ENCODE measurements at places on chromosomes 12 and 14.

- no peak for DNase-seq
These were observed 7.0 kb downstream of the ITGB7 start for GRCh38 chr12:53200107-53200457.

DNA sequence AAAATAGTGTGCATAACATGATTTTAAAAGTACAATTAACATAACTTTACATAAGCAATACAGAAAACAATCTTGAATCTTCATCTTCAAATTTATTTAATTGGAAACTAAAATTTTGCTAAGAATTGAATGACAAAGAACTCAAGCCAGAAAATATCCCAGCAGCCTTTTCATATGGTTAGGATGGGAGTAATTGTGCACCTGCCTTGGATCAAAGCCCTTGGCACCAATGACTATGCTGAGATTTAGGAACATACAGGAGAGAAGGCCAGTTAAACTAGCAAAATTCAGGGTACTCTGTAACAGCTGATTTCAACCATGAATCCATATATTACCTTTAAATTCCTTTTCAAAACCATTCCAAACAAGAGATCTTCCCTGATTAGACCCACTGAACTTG is 5.8 kb downstream of the KERA start:
- DNase-seq: no peak

- no peak for DNase-seq
These were observed 335.2 kb downstream of the BMP4 start for GRCh38 chr14:53621433-53621832.

GRCh38 chr12:74889563-74890236 is 319.9 kb downstream of the KCNC2 start:
- no peak for DNase-seq

- no peak for DNase-seq
These were observed 376.4 kb downstream of the DIO2 start for GRCh38 chr14:79834868-79835267.

DNA sequence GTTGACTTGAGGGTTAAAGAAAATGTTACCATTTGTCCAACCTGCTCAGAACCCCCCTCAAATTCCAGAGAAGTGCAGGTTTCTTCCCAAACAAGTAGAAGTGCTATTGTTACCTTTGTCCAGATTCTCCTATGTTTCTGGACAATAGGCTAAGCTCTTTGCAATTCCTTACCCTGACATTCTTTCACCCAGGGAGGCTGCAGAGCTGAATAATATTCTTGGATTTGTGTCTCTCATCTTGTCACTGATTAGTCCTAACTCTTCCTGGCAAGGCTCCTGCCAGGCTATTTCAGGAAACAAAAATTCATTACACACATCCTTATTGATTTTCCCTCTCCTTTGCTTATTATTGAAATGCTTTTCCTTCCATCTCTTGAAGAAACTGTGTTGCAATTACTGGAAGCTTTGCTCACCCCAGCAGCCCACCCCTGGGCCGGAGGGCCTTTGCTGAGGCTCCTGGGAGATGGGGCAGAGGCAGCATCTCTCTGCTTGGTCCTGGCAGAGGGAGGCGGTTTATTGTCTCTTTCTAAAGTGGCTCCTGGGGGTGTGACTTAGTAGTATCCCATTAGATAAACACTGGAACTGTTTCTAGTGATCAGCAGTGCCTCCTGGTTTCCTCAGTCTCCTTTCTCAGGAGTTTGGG is 207.5 kb upstream of the PELI2 start:
- no peak for DNase-seq

DNA sequence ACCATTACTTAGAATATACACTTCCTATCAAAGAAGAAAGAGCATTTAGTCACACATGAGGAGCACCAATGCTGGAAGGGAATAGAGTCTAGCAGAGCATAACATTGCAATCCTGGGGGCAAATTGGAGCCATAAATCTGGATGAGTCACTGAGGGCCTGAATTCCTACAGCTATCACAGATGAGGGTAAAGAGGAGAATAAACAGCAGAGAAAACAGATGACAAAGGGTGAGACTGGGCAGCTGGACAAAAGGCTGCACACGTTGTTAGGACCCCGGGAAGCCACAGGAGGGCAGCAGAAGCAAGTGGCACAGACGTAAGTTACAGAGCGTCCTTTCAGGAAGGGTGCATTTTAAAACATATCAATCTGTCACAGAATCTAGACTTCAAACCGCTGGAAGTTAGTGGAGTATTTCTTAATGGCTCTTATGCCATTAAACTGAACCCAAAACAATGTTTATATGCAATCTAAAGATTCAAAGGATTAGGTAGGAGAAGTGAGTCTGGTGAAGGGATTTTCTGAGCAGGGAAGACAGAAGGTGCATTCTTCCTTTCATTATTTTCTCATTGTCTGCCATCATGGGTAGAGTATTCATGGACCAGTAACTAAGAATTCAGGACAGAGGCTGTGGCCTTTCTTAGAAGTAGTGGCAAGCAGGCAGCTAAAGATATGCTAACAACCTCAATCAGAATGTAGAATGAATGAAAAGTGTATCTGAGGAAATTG is 159.8 kb upstream of the DAAM1 start:
- DNase-seq: no peak

- DNase-seq: no peak
These were observed 61.3 kb upstream of the DDHD1 start for GRCh38 chr14:53214384-53214783.

DNA sequence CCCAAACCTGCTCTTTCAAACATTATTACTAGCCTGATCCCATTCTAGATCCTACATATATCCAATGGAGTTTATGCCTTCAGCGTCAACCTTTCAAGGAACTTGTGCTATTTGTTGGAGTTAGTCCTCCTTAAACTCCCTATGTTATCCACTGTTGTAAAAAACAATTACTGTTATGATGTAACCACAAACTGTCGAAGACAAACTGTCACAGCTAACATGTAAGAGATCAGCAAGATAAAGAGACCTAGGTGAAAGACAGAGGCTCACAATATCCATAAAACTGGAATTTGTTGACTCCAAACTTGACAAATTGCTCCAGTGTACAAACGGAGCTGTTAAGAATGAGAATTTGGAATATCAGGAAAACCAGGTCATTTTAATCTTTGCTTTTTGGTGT is 70.7 kb downstream of the CDK17 start:
- no peak for DNase-seq

GRCh38 chr12:31033681-31034080 is 40.0 kb upstream of the DDX11 start:
- DNase-seq: no peak

DNA sequence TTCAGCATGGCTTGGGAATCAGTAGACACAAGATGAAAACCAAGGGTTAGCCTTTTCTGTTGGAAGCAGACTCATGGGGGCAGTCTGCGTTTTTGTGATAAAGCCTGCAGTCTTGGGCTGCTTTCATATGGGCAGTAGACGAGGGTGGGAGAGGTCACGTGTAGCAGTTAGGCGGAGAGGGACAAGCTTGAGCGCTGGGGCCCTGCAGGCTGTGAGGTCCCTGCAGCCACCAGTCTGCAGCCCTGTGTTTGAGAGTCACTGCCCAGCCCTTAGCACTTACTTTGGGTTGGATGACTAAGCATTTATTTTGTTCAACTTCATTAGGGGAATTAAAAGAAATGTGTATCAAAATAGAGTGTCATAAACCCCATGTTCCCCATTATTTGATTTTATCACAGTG is 37.2 kb downstream of the EP400 start:
- DNase-seq: no peak

GRCh38 chr12:56348776-56349175 is 10.1 kb downstream of the IL23A start:
- no peak for DNase-seq

DNA sequence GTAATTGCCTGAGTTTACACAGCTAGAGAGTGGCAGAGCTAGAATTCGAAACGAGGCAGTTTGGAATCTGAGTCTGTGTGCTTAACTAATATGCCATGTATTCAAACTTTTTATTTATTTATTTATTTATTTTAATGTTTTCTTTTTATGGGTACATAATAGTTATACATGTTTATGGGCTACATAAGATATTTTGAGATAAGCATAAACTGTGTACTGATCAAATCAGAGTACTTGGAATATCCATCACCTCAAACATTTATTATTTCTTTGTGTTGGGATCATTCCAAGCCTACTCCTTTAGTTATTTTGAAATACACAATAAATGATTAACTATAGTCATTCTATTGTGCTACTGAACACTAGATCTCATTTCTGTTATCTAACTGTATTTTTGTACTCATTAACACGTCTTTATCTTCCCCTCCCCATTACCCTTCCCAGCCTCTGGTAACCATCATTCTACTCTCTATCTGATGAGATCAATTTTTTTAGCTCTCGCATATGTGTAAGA is 7.4 kb upstream of the KRT81 start:
- DNase-seq: no peak

DNA sequence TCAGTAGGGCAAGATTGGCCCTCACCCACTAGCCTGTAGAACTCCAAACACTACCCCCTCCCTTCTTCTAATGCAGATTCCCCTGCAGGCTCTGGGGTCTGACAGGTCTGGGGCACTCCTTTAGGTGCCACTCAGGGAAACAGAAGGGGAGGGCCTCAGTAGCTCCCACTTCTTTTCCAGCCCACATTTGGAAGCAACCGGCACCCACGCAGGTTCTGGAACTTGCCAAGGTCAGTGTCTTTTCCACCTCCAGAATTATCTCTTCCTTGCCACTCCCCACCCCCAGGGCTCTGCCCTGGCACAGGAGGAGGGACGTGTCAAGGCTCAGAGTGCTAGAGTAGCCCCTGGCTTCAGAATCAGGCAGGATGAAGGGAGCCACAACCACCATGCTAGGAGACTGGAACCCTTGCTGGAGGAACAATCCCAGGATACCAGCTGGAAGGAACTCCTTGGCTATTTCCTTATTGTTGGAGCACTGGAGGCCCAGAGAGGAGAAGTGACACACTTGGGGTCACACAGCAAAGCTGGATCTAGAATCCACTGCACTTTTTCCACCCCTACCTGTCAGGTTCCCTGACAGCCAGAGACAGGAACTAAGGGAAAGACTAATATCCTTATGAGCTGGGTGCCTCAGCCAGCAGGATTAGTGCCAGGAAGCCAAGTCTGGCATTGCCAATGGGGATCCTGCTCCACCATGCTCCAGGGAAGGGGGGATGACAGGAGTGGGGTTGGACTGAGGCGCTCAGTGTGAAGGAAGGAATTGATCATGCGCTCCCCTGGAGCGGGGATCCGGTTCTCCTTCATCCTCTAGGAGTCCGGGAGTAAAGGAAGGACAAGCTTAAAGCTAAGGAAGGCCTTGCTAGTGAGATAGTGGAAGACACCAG is 1.8 kb upstream of the FIGNL2 start:
- DNase-seq: no peak

GRCh38 chr14:37061697-37062096 is 110.7 kb downstream of the SLC25A21 start:
- DNase-seq: no peak

DNA sequence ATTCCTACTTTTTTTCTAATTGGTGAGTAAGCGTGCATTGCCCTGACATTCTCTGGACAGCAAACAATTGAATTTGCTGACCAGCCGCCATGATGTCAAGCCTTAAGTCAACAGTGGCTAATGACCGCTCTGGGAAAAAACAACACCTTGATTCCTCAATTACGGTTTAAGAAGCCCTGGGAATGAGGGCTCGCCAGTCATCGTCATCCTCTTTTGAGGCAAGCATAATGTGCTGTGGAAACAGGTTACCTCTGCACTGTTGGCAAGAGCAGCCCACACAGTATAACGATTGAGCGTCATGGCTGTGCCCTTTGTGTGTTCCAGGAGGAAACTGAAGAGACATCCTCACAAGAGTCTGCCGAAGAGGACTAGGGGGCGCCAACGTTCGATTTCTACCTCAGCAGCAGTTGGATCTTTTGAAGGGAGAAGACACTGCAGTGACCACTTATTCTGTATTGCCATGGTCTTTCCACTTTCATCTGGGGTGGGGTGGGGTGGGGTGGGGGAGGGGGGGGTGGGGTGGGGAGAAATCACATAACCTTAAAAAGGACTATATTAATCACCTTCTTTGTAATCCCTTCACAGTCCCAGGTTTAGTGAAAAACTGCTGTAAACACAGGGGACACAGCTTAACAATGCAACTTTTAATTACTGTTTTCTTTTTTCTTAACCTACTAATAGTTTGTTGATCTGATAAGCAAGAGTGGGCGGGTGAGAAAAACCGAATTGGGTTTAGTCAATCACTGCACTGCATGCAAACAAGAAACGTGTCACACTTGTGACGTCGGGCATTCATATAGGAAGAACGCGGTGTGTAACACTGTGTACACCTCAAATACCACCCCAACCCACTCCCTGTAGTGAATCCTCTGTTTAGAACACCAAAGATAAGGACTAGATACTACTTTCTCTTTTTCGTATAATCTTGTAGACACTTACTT is 138.9 kb downstream of the HMGA2 start:
- no peak for DNase-seq

GRCh38 chr12:108641446-108642268 is 8.0 kb upstream of the SELPLG start:
- DNase-seq: no peak

GRCh38 chr12:50453872-50454271 is 50.9 kb upstream of the DIP2B start:
- no peak for DNase-seq

GRCh38 chr14:89773644-89774316 is 180.8 kb downstream of the EFCAB11 start:
- peak; percentile 23 for DNase-seq

- DNase-seq: no peak
These were observed 61.0 kb downstream of the KIAA0586 start for GRCh38 chr14:58488550-58488949.

GRCh38 chr14:104956290-104956890 is 21.8 kb downstream of the AHNAK2 start:
- no peak for DNase-seq

GRCh38 chr14:105490267-105490571 is 827 bp upstream of the TEDC1 start:
- no peak for DNase-seq

GRCh38 chr12:59940631-59941342 is 345.0 kb downstream of the SLC16A7 start:
- no peak for DNase-seq

DNA sequence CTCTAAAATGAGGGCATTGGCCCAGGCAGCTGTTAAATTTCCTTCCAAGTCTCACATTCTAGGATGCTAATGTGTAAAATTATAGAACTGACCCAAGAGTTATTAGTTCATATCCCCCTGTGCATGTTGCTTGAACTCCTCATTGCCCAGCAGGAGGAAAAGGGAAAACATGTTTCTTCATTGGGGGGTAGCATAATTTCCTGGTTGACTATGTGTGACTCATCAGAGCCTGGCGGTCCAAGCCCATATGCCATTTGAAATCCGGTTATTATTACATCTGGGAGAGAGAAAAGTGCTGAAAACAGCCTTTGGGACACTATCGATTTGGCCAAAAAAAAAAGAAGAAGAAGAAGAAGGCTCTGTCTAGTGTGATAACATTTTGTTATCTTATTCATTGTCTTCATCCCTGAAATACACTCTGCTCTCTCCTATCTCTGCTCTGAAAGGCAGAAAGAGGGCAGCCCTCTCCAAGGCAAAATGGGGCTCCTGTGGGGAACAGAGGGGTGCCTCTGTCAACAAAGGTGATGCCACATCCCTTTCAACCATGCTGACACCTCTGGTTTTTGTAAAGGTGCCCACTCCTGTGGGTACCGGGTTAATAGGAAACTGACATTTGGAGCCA is 114.2 kb downstream of the DAD1 start:
- DNase-seq: no peak

GRCh38 chr12:115023279-115024265 is 339.6 kb upstream of the TBX3 start:
- no peak for DNase-seq

- DNase-seq: no peak
These were observed 379.8 kb downstream of the MED13L start for GRCh38 chr12:115897729-115898128.

GRCh38 chr12:88453323-88453722 is 126.9 kb downstream of the KITLG start:
- DNase-seq: no peak

GRCh38 chr12:118637767-118638370 is 261.5 kb downstream of the SUDS3 start:
- no peak for DNase-seq

Data from stimulated activated CD8-positive, alpha-beta memory T cell treated with anti-CD3 and anti-CD28 coated beads, Interleukin-15, amount 100 ng/mL, for 4 hours (primary cell).